GM12891 (cell line): ENCODE measurements at places on chromosomes 2 and 18.

DNA sequence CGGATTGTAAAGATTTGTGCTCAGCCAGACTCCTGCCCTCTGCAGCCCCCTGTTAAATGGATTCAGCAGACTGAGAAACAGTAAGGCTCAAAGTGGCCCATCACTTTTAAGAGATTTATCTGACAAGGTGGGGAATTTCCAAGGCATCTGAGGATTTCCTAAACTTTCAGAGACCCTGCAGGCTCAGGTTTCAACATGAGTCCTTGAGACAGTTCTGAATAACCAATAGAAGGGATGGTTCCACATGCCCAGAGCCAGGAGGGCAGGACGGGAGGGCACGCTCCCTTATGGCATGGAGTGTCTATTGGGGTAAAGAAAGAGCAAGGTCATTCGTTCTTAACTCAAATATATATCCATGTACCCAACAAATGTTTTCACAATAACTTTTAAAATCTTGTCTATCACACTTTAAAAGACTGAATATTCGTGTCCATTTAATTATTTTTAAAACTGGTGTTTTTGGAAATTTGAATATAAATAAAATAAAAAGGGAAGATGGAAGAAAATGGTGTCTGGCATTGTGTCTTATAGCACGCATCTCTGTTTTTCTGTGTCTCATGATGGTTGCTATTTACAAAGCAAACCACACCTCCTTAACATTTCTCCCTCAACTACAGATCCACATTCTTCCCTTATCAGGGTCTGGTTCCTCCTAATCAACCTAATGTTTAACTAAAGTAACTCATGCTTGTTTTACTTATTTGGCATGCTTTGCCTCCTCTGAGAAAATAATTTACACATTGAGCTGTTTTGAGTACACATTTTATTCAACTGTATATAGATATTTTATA, 56.0 kb upstream of the DSG1 start:
- no peak for DNase-seq

DNA sequence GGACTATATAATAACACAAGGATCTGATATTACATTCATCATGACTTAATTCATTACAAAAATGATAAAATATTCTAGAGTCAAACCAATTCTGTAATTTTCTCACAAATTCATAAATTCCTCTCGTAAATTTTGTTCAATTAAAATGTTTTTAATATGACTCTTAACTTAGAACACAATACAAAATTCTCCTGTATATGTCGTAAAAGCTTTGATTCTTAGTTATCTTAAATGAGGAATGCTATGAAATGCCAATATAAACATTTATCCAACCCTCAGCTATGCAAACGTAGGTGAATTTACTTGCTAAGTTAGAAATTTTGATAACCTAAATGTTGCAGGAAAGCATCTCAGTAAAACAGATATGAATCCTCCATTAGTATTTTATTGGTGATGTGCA, 28.9 kb downstream of the ARHGAP15 start:
- no peak for DNase-seq

DNA sequence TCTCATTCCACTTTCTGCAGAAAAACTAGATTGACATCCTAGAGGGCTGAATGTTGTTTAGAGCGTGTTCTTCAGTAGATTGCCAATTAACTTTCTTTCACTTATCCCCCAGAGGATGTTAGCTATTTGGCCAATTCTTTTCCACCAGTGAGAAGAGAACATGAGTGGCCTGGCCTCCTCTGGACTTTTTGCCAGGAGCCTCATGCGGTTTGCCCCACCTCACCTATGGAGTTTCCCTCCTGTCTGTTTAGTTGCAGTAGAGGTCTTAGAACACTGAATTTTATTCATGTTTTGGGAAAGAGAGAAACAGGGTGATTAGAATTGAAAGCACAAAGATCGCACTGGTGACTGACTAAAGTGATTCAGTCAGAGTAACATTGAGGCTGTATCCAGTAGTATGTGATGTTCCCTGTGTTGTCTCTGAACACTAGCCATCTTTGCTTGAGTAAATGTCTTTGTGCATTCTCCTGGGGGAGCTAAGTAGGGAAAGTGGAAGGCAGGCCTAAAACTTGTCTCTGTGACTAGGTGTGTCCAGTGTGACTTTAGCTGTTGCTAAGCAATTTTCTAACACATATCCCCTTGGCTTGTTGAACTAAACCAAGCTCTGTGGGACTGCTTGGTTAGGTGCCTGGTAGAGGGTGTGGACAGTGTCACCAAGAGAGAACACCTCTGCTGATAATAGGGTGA, 34.0 kb downstream of the UGP2 start:
- no peak for DNase-seq

DNA sequence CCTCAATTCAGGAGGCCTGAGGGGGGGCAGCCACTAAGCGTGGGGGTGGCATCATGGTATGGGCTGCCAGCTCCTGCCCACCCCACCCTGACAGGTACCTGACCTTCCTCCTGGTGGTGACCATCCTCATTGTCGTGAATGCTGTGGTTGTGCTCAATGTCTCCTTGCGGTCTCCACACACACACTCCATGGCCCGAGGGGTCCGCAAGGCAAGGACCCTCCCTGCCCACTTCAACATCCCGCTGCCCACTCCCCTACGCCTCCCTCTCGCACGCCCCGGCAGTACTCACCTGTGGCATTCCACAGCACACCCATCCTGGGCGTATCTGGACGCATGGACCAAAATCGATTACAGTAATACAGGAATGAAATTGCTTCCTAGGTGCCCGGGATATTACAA, 4.0 kb downstream of the CHRNG start:
- DNase-seq = no peak

- DNase-seq = no peak
These were observed 2.1 kb upstream of the TCF7L1 start for GRCh38 chr2:85131116-85131515.

GRCh38 chr18:51342815-51343214, 145.3 kb upstream of the MEX3C start:
- no peak for DNase-seq

GRCh38 chr2:57450170-57450569, 596.4 kb upstream of the VRK2 start:
- DNase-seq = peak; percentile 4
